ENCODE measurements at places on chromosomes 6 and 20.

DNA sequence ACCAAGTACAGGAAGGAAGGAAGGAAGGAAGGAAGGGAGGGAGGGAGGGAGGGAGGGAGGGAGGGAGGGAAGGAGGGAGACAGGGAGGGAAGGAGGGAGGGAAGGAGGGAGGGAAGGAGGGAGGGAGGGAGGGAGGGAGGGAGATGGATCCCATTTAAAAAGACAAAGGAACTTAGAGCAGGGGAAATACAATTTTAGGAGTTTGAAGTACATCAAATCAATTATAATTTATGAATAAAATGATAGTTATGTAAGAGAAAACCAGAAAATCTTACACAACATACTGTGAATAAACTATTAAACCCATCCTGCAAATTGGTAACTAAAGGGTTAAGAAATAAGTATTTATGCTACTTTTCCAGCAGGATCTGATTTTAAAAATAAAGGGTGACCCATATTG lies 475.9 kb downstream of the HDGFL1 start:
- DNase-seq, result no peak

DNA sequence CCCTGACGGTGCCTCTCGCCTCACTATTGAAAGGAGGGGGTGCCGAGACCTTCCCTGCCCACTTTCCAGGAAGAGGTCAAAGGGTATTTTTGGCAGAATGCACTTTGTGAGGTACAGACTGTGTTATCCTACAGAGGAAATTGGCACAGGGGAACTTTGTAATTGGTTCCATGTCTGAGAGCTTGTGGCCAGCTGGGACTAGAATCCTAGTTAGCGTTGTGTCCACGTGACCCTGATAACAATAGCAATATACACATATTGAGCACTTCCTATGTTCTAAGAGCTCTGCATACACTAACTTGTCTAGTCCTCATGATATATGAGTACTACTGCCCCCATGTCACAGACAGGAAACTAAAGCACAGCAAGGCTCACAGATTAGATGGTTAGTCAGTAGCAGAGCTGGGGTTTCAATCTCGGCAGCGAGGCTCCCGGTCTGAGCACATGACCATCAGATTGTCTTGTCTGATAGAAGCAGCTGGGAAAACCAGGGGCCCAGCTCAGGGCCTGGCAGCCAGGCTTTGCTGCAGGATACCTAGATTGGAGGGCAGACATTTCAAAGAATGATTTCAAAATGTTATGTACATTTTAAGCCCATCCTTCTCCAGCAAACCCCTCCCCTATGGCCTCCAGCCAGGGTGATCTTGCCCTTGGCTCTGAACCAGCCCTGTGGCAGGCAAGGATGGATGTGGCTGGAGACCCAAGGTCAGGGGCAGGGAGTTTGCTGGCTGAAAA lies 1.4 kb downstream of the MAPK13 start:
- no peak for DNase-seq

DNA sequence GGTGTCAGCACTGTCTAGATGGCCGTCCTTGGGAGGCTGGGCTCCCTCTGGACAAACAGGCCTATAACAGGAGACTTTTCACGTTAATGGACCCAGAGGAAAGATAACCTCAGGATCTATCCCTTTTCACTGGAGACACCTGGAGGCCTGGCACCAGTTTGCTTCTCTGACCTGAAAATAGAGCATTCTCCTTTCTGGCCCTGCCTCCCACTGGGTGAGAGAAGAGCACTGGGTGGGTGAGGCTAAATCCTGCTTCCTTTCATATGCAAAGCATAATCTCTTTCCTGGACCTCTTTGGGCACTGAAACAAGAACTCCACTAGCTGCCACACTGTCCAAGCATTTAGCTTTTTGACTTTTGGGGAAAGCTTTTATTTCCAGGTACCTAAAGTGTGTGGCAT lies 78.3 kb downstream of the FOXO3 start:
- no peak for DNase-seq

- DNase-seq, result no peak
These were observed 173.7 kb downstream of the PHACTR1 start for GRCh38 chr6:12890171-12890790.

DNA sequence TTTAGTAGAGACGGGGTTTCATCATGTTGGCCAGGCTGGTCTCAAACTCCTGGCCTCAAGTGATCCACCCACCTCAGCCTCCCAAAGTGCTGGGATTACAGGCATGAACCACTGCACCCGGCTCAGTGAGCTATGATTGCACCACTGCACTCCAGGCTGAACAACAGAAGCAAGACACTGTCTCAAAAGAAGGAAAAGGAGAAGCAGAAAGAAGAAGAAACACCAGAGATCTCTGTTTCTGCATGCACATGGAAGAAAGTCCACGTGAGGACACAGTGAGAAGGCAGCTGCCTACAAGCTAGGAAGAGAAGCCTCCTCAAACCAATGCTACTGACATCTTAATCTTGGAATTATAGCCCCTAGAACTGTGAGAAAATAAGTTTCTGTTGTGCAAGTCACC lies 16.0 kb downstream of the ECT2L start:
- no peak for DNase-seq

DNA sequence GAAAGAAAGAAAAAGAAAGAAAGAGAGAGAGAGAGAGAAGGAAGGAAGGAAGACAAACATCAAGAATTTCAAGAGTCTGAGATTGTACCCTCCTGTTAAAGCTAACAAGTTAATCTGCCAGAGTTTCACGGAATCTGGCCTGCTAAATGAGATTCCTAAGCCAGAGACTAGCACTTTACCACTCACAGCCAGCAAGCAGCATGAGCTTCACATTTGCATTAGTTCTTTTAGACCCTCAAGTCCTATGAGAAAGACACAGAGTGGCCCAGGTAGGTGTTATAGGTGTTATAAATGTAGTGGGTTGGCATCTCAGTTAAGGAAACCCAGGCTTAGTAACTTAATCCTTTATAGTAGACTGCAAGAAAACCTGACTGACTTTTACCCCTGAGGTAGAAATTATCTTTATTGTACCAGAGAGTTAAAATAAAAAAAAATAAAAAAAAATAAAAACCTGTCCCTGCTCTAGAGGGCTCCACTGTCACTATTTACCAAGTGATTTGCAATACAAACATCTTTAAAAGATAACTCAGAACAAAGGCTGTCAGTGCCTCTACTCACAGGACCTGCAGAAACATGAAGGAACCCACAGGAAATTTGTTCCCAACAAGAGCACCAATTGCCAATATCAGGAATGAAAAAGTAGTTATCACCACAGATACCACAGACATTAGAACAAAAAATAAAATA lies 9.7 kb upstream of the IBTK start:
- no peak for DNase-seq

- no peak for DNase-seq
These were observed 468.2 kb downstream of the MMUT start for GRCh38 chr6:48994811-48995210.

- DNase-seq, result no peak
These were observed 19.0 kb upstream of the TLDC2 start for GRCh38 chr20:36856691-36857635.

DNA sequence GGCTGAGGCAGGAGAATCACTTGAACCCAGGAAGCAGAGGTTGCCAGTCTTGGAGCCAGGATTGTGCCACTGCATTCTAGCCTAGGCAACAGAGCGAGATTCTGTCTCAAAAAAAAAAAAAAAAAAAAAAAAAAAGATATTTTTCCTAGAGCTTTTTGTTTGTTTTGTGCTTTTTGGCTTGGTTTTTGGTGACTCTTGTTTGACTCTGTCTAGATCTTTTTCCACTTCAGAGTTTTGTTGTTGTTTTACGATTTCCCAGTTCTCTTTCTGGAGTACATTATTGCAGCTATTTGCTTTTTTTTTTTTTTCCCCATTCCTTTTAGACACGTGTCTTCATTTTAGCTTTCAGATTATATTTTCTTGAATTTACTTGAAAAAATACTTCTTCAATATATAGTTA lies 67.0 kb upstream of the AKAP12 start:
- no peak for DNase-seq

DNA sequence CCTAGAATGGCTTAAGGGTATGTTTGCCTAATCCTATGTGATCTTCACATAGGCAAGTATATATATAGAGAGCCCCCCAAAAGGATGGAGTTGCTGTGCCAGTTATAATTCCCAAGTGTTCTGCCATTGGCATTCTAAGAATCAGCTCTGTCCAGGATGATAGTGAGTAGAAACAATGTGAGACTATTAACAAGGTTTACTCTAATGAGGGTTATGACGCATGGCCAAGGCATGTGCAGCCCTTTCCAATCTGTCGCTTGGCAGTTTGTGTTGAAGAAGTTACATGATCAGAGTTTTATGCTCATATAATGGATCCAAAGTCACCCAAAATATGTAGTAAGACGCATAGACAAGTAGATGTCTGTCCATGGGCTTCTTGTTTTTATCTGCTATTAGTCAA lies 33.6 kb downstream of the VGLL2 start:
- DNase-seq, result no peak

- no peak for DNase-seq
These were observed 46.5 kb upstream of the SHLD1 start for GRCh38 chr20:5703681-5704101.

GRCh38 chr6:41451515-41452163 lies 94.5 kb upstream of the FOXP4 start:
- DNase-seq, result no peak

DNA sequence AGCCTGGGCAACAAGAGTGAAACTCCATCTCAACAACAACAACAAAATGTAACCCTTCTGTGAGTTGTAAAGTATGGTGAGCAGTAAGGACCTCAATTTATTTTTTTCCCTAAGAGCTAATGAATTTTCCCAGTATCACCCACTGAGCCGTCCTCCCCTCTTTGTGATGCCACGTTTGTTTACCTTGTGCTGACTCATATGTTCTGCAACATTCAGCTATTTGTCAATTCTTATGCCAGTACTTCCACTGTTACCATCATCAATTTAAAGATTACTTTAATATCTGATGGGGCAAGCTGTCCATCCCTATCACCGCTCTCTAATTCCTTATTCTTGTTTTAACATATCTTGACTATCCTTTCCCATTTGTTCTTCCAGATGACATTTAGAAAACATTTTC lies 37.5 kb downstream of the MAK start:
- DNase-seq, result no peak

- DNase-seq, result no peak
These were observed 83.0 kb upstream of the MRPS10 start for GRCh38 chr6:42300701-42301100.

GRCh38 chr6:20266851-20267608 lies 54.8 kb upstream of the MBOAT1 start:
- no peak for DNase-seq

GRCh38 chr20:1965520-1966351 lies 28.1 kb downstream of the PDYN start:
- peak; percentile 74 for DNase-seq

GRCh38 chr6:3285049-3285639 lies 26.4 kb downstream of the PSMG4 start:
- DNase-seq, result no peak

DNA sequence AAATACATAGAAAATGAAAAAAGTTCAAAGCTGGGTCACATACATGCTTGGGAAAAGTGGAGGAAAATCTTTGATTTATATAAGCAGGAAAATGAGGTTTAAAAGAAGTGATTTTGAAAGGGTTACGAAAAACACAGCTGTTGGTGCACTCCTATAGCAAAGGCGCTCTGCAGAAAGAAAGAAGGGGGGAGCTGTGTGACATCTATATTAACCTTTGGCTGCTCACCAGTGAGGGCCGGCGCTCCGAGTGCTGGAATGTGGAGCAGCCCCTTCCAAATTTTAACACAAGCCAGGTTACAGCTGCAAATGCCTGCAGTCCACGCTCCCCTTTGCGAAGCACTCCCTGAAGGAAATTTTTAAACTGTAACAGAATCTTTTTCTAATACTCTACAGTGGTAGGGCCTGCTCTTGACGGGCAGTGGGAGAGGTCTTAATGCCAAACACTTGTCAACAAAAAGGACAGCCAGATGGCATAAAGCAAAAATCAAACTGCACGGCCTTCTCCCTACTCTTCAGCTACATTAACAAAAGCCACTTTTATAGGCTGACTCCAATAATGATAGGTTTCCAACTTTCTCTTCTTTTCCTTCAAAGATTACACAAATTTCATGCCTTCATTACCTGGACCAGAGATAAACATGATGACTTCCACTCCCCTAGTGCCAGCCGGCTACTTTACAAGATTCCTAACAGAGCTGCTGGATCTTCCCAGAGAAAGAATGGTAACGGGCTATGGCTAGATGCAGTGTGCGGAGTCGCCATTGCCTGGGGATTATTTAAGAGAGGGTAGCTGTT lies 4.8 kb downstream of the BMP7 start:
- no peak for DNase-seq

DNA sequence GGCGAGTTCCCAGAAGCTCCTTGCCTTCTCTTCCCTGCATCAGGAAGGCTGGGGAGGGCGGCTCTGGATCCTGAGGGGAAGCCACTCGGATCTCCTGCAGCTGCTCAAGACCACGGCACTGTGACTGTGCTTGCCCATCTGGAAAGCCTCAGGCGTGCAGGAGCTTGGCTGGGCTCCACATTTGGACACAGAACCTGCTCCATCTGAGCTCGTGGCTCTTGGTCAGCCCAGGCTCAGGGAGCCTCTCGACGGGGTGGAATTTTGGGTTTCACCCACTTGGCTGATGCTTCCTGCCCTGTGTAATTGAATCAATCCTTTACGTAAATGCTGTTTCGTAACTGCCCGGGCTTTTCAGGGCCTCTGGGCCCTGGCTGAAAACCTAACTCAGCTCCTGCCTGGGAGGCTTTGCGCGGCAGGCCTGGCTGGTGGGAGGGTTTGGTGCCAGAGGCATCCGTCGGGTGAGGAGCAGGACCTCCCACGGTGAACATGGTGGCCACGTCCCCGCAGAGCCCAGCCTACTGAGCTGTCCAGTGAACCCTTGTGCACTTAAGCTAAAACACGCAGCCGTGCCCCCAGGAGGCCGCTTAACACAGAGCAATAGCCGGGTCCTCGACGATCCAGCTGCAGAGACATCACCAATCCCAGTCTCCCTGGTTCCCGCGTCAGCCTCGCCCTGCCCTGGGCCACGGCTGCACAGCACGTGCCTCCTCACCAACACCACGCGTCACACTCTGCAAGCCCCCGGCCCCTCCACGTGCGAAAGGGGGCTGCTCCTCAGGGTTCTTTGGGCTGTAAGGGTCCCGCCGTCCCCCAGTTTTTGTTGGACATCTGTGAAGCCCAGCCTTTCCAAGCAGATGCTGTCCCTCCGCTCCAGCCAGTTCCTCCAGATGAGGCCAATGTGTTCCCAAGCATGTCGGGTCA lies 241.0 kb downstream of the DLL1 start:
- DNase-seq, result no peak

DNA sequence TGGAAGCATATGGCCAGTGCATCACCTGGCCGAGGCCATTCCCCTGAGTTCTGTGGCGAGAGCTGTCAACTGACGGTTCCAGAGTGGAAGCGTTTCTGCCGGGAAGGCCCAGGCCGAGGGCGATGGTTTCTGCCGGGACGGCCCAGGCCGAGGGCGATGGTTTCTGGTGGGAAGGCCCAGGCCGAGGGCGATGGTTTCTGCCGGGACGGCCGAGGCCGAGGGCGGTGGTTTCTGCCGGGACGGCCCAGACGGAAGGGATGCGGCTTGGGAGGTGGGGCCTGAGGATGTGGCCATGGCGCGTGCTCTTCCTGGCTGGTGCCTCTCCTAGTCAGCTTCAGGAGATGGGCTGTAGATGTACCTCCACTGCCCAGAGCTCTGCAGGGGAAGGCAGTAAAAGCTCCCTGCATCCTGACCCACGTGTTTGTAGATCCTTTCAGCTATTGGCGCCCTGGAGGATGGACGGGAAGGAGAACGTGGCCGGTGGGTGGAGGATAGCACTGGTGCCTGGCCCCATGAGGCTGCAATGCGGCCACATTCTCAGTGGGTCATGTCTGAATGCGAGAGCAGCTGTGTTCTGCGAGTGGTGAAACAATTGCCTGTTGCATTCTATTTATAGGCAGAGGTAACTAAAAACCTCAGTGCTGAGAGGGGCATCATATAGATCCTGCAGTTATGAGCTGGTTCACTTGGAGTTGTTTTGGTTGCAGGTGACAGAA lies 12.8 kb downstream of the TPD52L2 start:
- DNase-seq, result no peak

- DNase-seq, result no peak
These were observed 22.7 kb upstream of the SCRT2 start for GRCh38 chr20:698276-698675.

Data from stimulated activated CD8-positive, alpha-beta memory T cell treated with anti-CD3 and anti-CD28 coated beads, Interleukin-4, amount 100 ng/mL, for 4 hours (primary cell).